ENCODE measurements at places on chromosomes 11 and 22.

DNA sequence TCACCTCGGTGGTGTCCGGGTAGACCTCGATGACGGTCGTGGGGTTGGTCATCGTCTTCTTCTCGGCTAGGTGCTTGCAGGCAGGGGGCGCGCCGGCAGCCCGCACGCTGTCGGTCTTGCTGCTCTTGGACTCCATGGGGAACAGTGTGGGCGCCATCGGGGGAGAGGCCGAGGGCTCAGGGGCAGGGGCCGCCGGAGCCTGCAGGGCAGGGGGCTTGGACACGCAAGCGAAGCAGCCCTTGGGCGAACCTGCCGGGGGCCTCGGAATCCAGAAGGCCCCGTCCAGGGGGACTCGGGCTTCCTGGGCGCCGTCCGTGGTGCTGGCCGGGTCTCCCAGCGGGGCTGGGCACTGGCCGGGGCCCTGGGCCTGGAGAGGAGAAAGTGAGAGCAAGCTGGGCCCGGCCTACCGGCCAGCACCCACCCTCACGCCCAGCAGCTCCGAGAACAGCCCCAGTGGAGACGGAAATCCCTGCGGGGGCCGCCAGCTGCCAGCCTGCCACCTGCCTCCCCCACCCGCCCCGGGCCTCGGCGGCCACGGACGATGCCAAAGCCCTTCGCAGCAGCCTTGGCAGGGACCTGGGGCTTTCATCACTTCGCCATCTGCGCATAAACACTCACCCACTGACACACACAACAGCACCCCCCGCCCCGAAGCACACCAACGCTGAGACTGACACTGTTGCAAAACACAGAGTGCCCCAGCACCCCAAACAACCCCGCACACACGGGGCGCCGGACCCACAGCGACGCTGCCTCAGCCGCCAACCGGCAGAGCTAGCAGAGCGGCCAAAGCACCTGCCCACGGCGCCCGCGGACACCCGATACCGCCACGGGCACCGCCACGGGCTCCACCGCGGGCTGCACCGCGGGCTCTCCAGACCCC lies 2.4 kb downstream of the IFITM10 start:
- no peak for DNase-seq

GRCh38 chr22:49599039-49599438 lies 228.6 kb downstream of the BRD1 start:
- no peak for DNase-seq

DNA sequence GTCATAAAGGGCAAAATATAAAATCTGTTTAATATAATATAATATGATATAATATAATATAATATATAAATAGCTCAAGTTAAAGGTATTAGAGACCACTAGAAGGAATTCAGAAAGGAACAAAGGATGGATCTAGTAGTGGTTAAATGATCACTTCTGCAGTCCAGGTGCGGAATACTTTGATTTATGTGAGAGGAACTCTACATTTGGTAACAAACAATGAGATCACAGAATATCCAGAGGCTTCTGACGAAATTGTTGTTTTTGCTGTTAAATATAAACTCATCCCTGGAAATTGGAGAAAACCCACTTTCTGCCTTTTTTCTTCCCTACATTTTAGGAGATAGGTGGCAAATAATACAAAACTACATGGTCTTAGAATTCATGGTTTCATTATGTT lies 36.0 kb downstream of the ATXN10 start:
- no peak for DNase-seq

DNA sequence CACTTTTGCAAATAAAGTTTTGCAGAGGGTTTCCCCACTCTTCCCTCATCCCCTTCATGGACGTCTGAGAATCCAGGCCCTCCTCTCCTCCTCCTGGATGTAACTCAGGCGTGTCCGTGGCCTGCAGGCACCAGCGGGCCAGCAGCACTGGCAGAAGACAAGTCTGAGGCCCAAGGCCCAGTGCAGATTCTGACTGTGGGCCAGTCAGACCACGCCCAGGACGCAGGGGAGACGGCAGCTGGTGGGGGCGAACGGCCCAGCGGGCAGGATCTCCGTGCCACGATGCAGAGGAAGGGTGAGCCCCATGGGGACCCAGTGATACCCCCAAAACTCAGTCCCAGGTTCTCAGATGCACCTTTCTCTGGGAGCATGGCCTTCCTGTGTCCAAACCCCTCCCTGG lies 14.4 kb downstream of the TUB start:
- no peak for DNase-seq

DNA sequence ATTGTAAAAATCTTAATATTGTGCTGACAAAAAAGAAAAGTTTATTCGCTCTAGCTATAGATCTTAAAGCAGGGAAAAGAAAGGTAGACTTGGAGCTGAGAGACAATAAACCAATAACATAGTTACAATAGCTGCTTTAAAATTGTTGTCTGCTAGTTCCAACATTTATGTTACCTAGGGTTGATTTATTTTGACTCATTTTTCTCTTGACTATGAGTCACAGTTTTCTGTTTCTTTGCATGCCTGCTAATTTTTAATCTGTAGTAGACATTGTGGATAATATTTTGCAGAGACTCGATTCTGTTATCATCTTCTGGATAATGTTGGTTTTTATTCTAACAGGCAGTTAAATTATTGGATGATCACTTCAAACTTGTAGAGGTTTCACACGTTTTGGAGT lies 83.1 kb upstream of the TRPC6 start:
- DNase-seq = no peak

DNA sequence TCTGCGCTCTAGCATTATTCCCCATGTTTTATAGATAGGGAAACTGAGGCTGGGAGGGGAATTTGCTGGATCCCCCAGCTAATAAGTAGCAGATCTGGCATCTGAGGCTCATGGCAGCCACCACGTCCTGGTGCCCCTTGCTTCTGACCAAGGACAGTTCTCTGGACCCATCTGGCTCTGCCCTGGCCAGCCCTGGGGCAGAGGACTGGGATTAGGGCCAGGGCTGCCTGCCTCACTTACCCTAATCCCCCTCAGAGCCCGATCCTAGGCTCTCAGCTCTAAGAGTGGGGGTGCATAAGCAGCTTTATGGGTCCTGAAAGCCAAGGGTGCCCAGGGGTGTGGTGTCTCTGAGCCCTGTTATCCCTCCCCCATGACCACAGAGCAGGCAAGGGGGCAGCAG lies at the start of gene CABP4:
Gene CABP4, plus strand, starts transcription at position 301 of the 400 bp plus-strand sequence. Its CDS starts 70 bp downstream, at position 371.
- no peak for DNase-seq

DNA sequence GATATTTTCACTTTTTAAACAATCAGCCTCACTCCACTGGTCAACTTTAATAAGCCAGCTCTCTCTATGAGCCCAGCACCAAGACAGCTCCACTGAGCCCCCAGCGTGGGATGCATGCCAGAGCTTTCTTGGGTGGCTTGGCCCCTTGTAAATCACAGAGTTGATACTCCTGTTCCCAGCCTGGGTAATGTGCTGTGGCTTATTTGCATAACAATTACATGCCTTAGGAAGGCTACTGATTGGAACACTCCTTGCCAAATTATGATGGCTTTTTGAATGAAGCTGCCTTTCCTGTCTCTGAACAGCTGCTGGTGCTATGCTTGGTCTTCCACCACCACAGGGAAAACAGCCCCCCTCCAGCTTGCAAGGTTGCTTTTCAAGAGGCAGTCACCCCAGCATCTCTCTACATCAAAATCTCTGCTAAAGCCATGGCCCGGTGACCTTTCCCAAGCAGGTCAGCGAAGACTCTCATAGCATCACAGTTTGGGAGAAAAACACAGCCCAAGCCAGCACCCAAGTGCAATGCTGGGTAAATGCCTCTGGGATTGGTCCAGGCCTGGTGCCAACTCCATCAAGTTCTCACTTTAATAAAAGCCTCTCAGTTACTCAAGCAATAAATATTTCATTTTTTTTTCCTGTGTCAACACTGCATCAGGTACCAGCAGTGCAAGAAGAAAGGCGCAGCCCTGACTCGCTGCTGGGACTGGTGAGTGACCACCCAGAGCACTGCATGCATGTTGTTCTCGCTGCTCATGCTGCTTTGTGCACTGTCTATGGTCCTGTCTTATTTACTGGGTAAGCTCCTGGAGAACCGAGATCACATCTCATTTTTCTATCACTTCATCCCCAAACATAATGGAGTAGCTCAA lies 549.3 kb downstream of the OPCML start:
- DNase-seq = peak; percentile 43

DNA sequence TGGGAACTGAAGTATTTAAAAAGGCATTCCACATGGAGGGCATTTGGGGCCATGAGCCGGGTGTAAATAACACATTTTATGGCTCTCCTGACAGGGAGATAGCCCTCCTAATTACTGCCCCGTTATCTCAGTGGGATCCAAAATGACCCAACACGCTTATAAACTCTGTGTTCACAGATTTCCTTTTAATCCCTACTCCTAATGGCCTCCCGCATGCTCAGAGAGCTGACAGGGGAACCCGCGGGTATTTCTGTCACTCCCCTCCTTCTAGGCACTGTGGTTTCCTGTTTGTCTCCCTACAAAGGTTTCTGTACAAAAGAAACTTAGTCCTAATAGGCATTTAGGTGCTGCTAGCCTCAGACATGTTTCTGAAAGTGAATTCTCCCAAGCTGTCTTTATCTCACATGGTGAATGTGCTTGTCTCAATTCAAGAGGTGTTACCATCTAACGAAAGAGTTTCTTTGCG lies 202.8 kb upstream of the SEZ6L start:
- no peak for DNase-seq

DNA sequence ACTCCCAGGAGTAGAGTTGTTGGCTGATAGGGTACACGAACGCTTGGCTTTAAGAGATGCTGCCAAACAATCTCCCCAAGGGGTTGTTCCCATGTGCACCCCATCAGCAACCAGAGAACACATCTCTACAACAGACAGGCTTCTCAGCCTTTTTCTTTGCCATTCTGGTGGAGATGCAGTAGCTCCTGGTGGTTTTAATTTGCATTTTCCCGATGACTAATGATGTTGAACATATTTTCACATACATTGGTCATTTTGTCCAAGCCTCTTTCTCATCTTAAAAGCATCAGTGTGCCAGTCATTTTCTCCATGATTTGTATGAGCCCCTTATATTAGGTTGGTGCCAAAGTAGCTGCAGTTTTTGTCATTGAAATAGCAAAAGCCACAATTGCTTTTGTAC lies 21.8 kb downstream of the DHCR7 start:
- no peak for DNase-seq

GRCh38 chr11:45393826-45394225 lies 107.7 kb upstream of the SYT13 start:
- no peak for DNase-seq

DNA sequence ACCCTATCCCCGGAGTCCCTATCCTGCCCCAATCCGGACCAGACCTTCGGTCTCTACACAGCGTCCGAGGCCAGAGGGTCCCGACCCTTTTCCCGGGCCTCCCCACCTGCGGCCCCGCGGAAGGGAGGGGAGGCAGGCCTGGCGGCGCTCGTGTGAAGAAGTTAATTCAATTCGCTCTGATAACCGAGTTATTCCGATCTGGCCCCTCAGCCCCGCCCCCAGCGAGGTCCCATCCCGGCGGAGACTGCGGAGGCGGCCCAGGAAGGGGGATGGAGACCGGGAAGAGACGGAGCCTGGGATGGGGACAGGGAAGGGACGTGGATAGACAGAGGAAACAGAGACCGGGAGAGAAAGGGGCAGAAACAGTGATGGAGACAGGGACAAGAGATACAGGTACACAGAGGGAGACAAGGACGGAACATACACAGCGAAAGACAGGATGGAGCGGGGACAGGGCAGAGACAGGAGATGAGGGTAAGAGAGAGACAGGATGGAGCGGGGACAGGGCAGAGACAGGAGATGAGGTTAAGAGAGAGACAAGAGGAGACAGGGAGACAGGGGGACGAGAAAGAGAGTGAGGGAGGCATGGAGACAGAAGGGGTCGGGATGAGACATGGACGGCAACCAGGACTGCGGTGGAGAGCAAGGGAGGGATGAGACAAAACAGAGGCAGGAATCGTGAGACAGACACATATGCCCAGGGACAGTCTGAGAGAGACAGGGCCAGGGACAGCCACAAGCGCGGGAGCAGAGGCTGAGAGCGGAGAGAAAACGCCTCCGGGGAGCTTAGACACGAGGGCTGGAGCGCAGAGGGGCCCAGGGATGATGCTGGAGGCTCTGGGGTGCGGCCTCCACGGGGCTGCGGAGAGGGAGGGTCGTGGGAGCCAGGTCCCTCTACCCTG lies 636 bp upstream of the PHOX2A start:
- peak; percentile 85 for DNase-seq

- DNase-seq = no peak
Observed at GRCh38 chr11:33532720-33533385, 167.8 kb downstream of the C11orf91 start.

Data from GM23338 (cell line).